ENCODE measurements at places on chromosomes 12 and 14.

DNA sequence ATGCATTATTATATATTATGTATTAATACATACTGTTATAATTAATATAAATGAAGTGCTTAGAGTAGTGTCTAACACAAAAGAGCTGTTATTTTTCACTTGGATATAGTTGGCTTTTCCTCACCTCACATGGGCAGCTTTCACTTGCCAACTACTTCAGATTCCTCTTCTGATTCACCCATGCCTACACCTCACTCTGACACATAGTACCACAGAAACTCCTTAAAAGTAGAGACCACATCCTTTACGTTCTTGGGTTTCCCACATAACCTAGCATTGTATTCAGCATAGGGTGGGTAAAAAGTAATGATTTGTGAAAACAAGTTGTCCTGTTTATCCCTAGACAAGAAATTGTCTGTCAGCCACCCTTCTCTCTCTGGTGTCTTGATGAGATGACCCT, 61.0 kb downstream of the DIO2 start:
- no peak for DNase-seq

DNA sequence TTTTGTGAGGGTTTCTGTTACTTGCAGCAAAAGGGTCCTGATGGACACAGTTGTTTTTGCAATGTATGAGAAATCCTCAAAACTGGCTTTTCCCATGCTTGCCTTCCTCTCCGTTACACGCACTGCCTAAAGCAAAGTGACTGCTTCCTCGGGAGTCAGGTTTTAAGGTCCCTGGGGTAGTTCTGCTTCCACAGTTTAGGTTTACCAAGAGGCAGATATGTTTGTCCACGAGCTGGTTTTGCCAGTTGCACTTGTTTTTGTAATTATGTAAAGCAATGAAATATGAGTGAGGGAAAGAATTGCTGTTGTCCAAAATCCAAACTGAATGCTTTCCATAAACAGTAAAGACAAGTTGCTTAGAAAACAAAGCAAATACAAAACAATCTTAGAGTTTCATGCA, 290.7 kb upstream of the AMIGO2 start:
- DNase-seq: no peak

DNA sequence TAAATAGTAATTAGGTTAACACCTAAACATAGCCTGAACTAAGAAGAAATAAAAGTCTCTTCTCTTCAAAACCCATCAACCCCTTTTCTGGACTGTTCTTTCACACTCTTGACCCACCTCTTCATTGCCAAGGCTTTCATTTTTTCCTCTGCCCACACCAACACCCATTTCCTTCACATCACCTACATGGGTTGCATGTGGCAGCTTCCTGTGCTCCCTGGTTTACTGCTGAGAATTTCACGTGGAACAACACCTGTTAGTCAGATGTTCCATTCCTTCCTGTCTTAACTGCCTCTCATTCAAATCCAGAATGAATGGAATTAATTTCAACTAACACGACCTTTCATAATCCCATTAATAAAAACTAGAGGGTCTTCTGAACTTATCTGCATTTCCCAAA, 157.3 kb downstream of the BCAT1 start:
- no peak for DNase-seq

DNA sequence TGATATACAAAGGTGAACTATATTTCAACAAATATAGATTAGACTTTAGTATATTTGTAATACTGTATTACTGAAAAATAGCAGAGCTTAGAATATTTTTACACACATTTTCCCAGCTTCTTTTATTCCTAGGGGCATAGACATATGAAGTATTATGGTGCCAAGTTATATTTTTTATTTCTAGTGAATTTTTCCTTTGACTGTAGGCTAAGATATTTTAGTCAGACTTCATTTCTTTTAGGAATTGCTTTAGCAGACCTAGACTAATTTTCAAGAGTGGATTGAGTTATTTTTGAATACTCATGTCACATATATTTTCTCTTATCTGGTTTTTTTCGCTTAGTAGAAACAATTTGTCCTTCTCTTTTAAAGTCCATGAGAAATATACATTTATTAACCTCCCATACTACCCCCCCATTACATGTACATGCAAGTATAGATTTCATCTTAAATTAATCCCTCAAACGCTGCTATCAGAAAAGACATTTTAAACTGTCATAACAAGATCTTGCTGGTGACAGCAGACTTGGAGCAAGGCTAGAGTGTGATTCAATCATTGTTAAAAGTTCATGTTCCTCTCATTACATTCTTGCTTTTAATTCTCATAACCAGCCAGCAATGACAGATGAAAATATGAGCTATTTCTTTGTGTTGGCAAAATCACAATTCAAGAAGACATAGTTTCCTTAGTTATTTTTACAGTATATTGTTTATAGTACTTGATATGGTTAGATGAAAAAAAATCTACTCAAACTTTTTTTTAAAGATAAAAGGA, 456.1 kb downstream of the AEBP2 start:
- DNase-seq: no peak

GRCh38 chr12:128745772-128746689, 77.7 kb downstream of the SLC15A4 start:
- DNase-seq: no peak

DNA sequence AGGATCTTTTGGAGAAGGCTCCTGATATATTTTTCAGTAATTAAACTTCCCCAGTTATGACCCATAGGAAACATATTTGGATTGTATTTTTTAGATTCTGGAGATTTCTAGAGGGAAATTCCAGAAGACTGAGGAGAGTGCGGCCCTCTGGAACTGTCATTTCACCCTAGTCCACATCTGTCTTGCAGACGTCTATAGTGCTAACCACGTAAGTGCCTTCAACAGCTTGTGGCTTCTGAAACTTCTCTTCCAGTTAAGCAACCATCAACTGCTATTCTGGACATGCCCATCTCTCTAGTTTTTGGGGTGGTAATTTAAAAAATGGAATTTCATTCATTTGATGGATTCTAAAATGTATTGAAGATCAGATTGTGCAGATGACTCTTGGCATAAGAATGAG, 1098.8 kb downstream of the TMEM121 start:
- no peak for DNase-seq

DNA sequence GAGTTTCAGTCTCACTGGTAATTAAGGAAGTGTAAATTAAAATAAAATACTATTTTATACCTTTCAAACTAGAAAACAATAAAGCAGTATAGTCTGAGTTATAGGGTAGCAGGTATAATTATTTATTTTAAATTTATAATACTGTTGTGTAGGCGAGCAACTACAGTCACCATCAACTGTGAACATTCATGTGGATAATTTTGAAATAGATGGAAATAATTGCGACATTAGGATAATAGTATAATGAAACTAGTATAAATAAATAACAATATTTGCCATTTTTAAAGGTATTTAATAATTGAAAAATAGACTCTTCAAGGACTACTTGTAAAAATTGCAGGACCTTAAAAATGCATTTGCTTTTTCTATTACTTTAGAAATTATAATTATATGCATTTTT, 3.8 kb upstream of the DYRK4 start:
- DNase-seq: no peak
